ENCODE measurements at places on chromosomes 12 and 14.

GRCh38 chr12:68422956-68423574 is 90.9 kb upstream of the MDM1 start:
- ATAC-seq, result no peak

DNA sequence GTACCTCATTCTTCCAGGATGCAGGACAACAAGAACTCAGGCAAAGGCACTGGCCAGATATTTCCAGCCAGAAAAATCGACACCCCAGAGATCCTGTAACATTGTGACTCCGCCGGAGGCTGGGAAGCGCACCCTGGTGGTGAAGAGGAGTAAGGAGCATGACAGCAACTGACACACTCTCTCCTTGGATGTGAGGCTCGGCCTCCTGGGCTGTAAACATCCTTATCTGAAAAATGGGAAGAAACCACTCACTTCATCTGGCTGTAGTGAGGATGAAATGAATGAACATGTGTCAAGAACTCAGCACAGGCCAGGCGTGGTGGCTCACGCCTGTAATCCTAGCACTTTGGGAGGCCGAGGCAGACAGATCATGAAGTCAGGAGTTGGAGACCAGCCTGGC is 27.5 kb downstream of the TCHP start:
- peak; percentile 64 for ATAC-seq

DNA sequence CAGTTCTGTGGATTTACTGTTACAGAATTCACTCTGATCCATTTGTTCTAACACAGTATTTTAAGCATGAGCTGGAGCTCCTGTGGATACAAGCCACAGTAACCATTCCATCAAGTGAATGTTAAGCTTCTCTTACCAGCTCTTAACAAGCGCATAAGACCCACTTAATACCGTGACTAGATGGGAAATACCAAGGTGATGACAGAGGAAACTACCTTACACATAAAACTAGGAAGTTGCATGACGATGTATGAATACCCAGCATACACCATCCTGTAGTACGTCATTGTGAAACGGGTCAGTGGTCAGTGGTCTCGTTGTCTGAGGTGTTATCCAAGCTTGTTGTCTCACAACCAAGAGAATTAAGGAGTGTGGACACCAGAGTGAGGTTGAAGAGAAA is 2.0 kb upstream of the GALC start:
- peak; percentile 68 for ATAC-seq

DNA sequence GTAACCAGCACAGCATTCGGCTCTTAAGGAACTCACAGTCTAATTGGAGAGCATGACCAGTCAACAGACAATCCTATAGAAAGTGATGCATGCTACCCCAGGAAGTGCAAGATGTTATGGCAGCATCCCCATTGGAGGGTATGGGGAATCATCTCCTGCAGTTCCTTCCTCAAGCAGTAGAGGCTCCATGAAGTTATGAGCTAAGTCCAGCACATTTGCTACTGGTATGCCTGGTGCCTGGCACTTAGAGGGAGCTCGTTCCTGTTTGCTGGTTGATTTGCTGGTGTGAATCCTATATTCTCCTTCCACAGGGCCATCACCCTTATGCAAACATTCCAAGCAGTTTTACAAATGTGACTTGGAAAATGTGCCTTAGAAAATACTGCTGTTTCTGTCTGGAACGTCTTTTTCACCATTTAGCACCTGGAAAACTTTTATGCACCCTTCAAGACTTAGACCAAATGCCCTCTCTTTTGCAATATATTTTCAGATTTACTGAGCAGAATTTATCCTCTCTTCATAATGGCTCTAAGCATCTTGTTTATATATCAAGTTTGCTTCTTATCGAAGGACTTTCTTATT is 136.1 kb upstream of the WSCD2 start:
- peak; percentile 40 for ATAC-seq

DNA sequence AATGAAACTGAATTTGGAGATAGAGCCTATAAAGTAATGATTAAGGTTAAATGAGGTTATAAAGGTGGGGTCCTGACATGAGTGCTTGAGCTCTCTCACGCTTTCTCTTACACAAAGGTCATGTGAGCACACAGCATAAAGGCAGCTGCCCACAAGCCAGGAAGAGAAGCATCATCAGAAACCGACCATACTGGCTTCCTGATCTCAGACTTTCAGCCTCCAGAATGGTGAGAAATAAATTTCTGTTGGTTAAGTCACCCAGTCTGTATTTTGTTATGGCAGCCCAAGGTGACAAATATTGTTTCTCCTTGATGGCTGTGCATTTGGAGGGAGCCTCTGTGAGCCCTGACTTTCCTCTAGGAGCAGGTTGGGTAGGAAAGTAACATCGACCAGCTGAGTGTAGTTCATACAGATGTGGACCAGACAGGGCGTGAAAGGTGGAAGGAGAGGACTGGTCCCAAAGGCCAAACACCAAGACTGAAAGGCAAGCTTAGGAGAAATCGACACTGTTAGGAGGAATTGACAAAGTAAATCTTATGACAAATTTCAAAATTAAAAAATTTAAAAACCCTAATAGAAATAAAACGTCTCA is 97.6 kb upstream of the SLC38A2 start:
- ATAC-seq, result peak; percentile 94

- peak; percentile 29 for ATAC-seq
Measured at GRCh38 chr12:53995002-53995377, 5.0 kb upstream of the HOXC9 start.

- no peak for ATAC-seq
Measured at GRCh38 chr12:1947081-1947480, 28.6 kb upstream of the CACNA2D4 start.

DNA sequence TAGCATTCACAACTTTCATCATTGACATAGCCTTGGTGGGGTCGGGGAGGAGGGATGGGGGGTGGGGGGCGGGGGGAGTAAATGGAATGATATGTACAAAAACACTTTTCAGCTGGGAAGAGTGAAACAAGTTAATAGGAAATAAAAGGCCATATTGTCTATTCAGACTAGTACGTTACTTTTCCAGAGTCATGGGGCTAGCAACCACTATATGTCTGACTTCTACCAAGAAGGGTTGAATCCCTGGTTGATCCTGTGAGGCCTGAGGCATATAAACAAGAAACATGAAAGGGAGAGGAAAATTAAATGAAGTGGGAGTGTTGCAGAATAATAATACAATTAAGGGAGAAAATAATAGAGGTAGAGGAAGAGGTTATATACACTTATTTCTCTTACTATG is 225.5 kb downstream of the ERC1 start:
- ATAC-seq, result no peak

GRCh38 chr14:24415421-24416253 is 13.8 kb downstream of the CBLN3 start:
- ATAC-seq, result no peak

DNA sequence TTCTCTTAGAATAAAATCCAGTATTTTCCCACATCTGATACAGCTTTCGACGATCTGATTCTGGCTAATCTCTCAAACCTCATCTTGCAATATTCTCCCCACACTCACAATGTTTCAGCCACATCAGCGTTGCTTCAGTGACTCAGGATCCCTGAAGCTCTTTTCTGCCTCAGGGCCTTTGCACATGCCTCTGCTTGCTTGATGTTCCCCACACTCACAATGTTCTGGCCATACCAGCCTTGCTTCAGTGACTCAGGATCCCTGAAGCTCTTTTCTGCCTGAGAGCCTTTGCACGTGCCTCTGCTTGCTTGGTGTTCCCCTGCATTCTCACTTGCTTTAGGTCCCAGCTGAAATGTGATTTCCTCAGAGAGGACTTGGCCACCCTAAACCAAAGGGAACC is 2.6 kb downstream of the C12orf42 start:
- ATAC-seq, result no peak

GRCh38 chr12:31331242-31331641 is 5.3 kb upstream of the SINHCAF start:
- ATAC-seq, result no peak

DNA sequence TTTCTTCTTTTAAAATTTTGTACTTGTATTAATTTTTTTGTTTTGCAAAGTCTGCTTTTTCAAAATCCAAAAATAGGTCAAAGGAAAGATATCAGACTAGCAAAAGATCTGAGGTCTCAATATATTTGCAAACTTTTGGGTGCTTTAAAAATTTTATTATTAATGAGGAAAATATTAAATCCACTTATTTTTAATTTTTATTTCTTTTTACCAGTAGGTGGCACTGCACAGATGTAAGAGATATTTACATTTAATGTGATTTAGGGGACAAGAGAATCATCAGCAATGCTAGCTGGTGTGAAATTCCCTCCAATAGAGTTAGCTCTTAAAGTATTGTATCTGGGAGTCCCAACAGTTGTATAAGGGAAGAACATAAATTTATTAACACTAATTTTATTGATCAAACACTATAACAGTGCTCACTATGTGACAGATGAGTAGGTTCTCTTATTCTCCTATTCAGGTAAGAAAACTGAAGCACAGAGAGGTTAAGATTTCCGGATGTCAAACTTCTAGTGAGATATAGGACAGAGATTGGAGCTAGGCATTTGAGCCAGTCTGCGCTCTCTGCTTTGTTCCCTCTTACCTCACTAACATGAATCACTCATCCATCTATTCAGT is 30.5 kb downstream of the ALX1 start:
- no peak for ATAC-seq

GRCh38 chr12:95312656-95313055 is 95.0 kb downstream of the VEZT start:
- ATAC-seq, result no peak

DNA sequence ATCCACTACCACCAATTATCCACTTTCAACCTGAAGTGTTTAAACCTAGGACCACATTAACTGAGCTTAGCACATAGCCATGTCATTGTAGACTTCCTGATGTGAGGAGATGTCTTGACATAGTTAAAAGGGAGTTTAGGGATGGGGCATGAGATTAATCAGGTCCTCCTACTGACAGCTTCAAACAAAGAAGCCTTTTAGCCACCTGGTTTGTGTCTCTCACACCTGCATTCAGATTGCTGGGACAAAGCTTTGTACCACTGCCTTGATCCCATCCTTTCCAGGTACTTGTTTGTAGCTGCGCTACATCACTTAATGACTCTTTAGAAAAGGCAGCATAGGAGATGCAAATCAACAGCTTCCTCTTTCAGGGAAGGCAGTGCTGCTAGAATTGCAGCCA is 340.7 kb upstream of the DDHD1 start:
- no peak for ATAC-seq

DNA sequence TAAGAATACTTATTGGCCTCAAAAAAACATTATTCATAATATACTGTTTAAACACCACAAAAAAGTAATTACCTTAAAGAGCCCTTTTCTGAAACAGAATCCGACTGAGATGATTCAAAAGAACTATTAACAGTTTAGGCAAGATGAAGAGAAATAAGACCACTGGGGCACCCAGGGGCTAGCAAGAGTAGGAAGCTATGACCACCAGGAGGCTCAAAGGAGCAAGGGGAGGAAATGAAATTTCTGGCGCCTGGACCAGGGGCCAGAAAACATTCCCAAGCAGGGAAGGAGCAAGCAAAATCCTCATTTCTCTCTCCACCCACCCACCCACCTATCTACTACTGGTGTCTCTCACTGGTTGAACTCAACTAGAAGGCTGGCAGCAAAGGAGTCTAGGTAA is 6.3 kb upstream of the DCAF4 start:
- ATAC-seq, result no peak

GRCh38 chr12:106139422-106140171 is 843 bp upstream of the NUAK1 start:
- peak; percentile 73 for ATAC-seq

DNA sequence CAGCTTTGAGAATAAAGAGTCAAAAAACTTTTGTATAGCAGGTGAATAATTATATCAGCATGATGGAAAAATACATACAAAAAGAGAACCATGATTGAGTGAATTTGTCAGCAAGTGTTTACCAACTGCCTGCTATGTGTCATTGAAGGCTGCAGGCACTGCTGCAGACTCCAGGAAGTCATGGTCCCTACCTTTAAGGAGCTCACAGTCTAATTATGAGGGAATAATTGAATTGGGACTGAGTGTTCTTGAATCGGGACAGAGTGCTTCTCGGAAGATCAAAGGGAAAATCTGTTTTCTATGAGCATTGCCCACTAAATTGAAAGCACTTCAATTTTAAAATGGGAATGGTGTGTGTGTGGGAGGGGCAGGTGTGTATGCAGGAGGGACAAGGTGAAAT is 9.5 kb downstream of the OR10AD1 start:
- ATAC-seq, result no peak

- no peak for ATAC-seq
Measured at GRCh38 chr12:76194724-76195123, 110.2 kb upstream of the NAP1L1 start.

DNA sequence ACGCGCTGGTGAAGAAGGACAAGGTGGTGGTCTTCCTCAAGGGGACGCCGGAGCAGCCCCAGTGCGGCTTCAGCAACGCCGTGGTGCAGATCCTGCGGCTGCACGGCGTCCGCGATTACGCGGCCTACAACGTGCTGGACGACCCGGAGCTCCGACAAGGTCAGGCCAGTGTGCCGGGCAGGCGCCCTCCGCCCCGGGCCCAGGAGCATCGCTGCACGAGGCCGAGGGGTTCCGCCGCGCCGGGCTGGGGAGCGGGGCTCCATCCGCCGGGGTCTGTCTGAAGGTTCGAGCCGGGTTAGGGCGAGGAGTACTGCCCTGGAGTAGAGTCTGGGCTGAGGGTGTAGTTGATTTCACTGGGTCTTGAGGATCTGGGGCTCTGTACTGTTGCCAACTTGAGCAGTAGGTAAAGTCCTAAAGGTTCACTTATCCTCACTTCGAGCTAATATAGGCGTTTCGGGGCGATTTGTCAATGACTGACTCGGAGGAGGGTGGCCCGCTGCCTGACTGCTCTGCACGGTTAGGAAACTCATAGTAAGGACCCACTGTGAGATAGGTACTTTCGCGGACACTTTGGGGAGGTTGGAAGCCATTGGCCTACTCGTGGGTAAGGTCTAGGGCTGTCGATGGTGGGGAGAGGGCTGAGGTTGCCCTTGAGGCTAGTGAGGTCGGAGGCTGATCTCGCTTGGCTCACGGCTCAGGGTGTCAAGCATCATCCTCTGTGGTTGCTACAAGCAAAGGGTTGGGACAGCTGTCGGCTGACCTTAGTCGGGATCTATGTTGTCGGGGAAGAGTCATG is 574 bp downstream of the GLRX5 start:
- ATAC-seq, result no peak

DNA sequence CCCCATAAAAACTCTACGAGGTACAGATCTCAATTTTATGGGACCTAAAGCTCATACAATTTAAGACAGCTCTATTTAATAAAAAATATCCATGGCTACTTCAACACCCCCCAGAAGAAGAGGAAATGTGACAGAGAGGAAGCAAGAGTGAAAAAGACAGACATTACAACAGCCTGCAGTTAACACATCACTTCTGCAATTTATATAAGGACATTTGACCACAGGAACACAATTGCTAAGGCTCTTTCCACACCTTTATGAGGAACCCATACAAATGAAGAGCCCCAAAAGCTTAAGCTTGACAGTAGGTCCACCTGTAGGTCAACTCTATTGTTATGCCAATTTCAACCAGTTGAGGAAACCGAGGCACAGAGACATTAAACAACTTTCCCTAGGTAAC is 5.6 kb downstream of the OR10P1 start:
- ATAC-seq, result no peak

GRCh38 chr14:88013750-88014349 is 8.9 kb downstream of the GPR65 start:
- peak; percentile 55 for ATAC-seq

- no peak for ATAC-seq
Measured at GRCh38 chr12:26469421-26470180, 274.2 kb downstream of the SSPN start.

GRCh38 chr12:48973941-48974673 is 2.6 kb upstream of the WNT10B start:
- ATAC-seq, result no peak

All from activated T-helper 17 cell treated with anti-CD3 and anti-CD28 coated beads, Interleukin-2, amount 50 U/mL, for 72 hours (primary cell).